ENCODE measurements at places on chromosomes 7 and 10. TPM values are rescaled to one million over a fixed set of nuclear protein-coding genes. Genes with fewer than 3 reads are reported as not detected.

DNA sequence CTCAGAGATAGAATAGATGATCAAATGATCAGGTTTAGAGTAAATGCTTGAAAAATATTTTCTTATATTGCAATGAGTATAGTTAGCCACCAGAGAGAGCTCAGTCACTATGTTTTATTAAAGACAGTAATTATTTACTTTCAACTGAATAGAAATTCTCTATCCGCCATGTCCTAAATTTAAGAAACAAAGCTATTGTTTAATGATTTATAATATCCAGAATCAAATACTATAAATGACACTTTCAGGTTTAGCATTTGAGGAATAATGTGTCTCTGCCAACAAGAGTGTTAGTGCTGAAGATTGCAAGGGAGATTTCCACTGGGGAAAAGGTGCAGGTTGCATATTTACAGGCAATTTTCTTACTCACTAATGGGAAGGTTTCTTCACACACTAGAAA, 184.7 kb downstream of the DGKB start:
- DNase-seq = no peak

GRCh38 chr7:16034353-16034752, 347.9 kb upstream of the MEOX2 start:
- no peak for DNase-seq

- no peak for DNase-seq
Observed at GRCh38 chr7:138951953-138952352, 29.2 kb downstream of the KIAA1549 start.

GRCh38 chr7:133196856-133197612, 55.8 kb upstream of the EXOC4 start:
- DNase-seq = no peak

DNA sequence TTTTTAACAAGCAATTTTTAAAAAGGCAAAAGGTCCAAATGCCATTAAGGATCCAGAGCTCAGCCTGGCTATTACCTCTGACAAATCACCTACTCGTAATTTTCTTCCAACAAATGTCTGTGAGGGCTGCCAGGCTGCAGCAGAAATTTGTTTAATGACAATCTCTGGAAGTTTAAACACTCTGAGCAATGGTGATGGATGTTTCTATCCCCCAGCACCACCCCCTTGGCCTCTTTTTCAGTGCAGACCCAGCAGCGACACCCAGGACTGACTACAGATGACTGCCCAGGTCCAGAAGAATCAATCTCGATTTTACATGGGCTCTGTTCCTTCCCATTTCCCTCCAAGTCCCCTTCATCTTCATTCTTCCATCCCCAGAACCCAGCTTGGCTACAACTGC, 201.4 kb upstream of the AOAH start:
- DNase-seq = no peak

GRCh38 chr7:103106005-103106702, 31.2 kb downstream of the ARMC10 start:
- no peak for DNase-seq

DNA sequence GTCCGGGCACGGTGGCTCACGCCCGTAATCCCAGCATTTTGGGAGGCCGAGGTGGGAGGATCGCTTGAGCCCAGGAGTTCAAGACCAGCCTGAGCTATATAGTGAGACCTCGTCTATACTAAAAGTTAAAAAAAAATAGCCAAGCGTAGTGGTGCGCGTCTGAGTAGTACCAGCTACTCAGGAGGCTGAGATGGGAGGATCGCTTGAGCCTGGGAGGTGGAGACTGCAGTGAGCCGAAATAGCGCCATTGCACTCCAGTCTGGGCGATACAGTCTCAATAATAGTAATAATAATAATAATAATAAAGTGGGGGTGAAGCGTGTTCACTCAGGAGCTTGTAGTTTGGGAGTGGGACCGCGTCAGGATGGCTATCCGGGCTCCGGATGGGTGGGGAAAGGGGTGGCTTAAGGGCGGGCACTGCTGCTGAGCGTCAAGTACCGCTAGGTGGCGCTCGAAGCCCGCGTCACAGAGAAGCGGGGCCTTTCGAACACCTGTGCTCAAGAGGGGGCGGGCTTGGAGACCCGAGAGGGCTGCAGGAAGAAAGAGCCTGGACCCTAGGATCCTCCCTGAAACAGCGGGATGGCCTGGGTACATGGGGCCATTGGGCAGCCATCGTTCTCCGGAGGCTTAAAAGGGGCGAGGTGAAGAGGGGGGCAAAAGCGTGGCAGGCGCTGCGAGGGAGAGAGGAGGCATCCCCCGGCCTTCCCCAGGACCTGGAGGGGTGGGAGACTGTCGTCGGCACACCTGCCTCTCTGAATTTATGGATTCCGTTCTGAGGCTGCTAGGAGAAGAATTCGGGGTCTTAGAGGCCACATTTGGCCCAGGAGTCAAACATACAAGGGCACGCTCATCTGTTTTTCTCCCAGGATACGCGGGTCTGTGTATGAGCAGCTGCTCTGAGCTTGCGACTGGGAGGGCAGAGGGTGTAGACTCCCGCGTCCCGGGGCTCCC, 14.5 kb downstream of the LBX1 start:
- no peak for DNase-seq

DNA sequence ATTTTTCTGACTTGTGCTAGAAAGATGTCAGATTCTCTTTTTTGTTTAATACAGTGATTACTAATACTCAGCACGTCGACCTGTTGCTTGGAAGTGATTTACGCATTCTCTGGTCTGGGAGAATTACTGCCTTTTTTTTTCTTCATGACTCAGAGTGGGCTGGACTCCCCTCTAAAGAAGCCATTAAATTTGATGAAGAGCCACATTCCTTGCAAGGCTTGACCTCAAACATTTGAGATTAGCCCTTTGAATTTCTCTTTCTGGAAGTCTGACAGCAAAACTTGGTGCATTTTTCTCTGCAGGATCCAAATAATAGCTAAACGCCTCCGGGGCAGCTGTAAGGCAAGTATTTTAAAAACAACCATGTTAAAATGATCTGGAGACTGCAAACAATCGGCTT, 171.6 kb downstream of the GALNT17 start:
- DNase-seq = no peak

DNA sequence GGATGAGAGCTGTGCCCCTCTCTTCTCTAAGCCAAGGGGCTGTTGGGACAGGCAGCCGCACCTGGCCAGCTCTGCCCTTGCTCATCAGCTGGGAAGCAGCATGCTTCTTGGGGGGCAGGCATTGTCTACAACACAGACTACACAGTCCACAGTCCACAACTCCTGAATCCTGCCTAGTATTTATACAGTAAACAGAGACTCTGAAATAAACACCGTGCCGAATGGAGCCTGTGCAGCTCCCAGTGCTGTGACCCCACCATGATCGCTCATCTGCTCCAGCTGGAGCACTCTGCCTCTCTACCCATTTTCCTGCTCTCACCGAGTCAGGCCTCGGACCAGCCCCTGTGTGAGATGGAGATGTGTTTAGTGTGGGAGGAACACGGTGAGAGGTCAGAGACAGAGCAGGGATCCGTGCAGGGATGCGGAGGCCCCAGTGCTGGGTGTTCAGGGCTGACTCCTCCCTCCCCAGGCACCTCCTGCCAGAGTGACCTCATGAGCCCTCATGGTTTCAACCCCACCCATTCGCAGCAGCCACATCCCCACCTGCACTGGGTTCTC, 608.0 kb downstream of the DNAJB6 start:
- no peak for DNase-seq

GRCh38 chr7:114303301-114303700, 111.3 kb upstream of the FOXP2 start:
- DNase-seq = no peak

DNA sequence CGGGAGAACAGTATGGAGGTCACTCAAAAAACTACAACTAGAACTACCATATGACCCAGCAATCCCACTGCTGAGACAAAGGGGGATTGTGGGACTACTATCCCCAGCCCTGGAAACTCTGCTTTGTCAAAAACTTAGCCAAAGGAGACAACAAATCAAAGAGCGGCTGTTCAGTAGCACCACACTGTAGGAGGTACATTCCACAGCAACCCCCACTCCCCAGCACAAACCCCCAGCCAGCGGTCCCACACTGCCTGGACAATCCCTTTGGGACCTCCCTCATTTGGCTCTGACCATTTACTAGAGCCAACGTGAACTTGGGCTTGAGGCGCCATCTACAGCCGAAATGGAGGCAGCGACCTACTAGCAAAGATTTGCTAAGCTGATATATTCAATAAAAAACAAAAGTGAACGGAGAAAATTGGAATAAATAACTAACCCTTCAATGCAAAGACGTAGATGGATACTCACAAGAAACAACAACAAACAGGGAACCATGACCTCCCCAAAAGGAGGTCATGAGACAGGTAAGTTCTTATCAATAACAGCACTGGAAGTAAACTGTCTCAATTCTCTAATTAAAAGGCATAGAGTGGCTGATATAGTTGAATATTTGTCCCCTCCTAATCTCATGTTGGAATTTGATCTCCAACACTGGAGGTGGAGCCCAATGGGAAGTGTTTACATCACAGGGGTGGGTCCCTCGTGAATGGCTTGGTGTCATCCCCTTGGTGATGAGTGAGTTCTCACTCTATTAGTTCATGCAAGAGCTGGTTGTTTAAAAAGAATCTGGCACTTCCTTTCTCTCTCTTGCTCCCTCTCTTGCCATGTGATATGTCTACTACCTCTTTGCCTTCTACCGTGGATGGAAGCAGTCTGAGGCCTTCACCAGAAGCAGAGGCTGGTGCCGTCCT, 119.0 kb upstream of the KCNMA1 start:
- DNase-seq = no peak

DNA sequence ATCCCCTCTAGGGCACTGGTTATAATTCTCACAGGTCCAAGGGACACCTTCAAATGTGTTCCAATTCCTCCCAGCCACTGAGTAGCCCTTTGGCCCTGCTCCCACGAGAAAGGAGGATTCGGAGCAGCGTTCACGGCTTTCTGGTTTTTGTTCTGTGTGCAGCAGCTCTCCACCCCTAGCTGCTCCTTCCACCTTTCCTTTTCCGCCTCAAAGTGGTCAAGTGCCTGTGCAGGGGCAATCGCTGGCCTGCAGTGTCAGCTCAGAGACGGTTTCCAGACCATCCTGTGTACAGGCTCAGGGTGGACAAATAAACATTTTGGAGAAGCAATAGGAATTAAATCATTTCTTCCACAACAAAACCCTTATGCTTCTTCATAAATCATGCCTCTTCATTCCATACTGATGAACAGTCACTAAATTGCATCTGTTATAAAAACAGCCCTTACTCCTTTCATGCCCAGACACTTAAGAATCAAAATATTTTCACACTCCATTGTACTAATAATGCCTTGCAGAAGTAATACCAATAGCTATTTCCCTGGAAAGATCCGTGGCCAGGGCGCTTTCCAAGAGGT, 1.1 kb downstream of the KIAA1549 start:
- no peak for DNase-seq

GRCh38 chr7:5679048-5679812, 102.2 kb downstream of the RNF216 start:
- DNase-seq = no peak

DNA sequence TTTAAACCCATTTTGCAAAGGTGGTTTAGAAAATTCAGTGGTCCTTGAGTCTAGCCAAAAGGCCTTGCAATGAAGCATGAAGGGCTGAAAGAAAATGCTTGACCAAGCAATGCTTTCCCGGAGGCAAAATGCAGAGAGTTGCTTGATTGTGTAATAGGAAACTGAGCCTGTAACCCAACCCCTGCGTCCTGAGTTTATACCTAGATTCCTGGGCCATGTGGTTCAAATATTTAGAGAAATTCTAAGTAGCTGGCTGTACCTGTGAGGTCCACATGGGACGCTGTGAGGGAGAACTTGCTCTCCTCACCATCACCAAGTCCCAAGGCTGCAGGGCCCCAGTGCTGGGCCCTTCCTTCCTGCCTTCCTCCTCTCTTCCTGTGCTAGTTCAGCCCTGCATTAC, 45.7 kb downstream of the CXCL12 start:
- no peak for DNase-seq

- DNase-seq = no peak
Observed at GRCh38 chr7:120395526-120396019, 122.6 kb downstream of the KCND2 start.

DNA sequence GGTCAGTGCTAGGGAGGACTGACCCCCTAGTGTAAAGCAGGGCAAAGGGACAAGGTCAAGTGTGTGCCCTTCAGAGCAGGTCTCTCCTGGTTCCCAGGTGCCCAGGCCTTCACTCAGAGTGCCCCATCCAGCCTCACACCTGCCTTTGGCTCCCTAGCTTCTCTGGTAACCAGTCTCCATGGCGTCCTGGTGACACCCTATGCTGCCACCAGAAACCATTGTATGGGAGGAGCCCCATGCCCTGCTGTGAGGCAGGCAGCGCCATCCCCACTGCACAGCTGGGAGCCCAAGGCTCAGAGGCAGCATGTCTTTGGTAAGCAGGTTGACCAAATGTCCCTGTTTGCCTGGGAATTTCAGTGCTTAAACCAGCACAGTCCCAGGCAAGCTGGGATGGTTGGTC, 33.1 kb upstream of the HMX3 start:
- DNase-seq = no peak

DNA sequence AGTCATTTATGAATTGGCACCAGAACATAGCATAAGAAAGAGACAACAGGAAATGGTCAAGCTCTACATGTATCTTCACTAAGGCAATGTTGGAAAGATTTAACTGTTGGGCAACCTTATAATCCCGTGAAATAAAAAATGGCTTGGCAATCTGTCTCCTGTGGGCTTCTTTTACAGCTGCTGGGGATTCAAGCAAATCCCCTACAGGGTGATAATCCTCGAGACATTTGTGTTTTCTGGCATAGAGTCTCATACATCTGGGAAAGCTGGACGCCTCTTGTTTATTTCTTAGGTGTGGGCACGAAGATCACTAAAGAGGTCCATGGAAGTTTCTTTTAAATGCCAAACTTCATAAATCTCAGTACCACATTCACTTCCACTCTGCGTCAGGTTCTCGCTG, 82.2 kb upstream of the GPR141 start:
- no peak for DNase-seq

- no peak for DNase-seq
Observed at GRCh38 chr10:101397140-101397539, 43.2 kb downstream of the BTRC start.

GRCh38 chr7:28627896-28628295, 215.6 kb downstream of the CREB5 start:
- DNase-seq = no peak

DNA sequence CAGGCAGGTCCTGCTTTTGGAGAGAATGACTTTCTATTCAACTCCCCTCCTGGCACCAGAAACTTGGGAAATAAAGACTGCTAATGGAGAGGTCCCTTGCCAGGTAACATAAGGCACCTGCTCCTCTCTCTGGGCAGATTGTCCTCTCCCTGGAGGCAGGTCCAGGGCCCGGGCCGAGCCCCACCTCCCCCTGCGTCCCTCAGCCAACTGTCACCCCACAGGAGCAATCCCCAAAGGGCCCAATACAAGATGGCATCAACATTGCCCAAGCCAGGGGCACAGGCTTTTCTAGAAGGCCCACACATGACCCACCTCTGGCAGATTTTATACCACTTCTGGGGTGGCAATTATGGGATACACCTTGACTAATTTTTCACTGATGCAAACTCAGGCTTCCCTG, 145.2 kb downstream of the HERPUD2 start:
- peak; percentile 75 for DNase-seq

- DNase-seq = no peak
Observed at GRCh38 chr10:28891058-28891713, 213.9 kb downstream of the BAMBI start.

SHTN1 gene
- 23.7 TPM for total RNA-seq

SLC16A9 gene
- total RNA-seq = 0.50 TPM

PRKG1 gene
- total RNA-seq = 10.8 TPM

ZSCAN25 gene
- total RNA-seq = 19.6 TPM

SCART1 gene
- 4.8 TPM for total RNA-seq

CPA2 gene
- total RNA-seq = not detected

SLC18A2 gene
- not detected for total RNA-seq

TEX36 gene
- not detected for total RNA-seq

ZFYVE27 gene
- 27.0 TPM for total RNA-seq
